A172 (cell line): ENCODE measurements at places on chromosomes 4 and X. TPM values are rescaled to one million over a fixed set of nuclear protein-coding genes. Genes with fewer than 3 reads are reported as not detected.

GRCh38 chr4:24140892-24141291, 251.0 kb upstream of the PPARGC1A start:
- no peak for DNase-seq

The KLF8 gene
- not detected in 2 replicates for total RNA-seq

The HSFX3 gene
- total RNA-seq = not detected in 2 replicates

The GSX2 gene
- total RNA-seq = not detected in 2 replicates

DNA sequence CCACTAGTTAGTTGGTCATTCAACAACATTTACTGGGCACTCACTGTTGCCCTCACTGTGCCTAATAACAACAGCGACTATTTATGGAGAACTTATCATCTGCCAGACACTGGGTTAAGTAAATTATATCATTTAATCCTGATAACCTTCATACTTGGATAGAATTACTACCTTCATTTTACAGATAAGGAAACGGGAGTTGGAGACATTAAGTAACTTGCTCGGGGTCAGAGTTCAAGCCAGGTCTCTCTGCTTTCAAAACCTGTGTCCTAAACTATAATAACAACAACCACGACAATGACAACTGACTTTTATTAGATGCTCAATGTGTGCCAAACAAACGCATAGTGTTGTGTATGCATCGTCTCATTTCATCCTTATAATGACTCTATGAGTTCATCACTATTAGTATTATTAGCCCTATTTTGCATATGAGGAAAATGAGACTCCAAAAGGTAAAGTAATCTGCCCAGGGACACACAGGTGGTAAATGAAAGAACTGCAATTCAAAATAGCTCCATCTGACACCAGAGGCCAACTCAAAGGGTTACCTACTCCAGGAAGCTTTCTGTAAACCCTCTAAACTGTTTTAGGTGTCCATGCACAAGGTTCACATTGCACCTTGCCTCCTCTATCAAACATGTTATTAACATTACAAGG, 98.4 kb upstream of the ACSL4 start:
- DNase-seq = no peak

DNA sequence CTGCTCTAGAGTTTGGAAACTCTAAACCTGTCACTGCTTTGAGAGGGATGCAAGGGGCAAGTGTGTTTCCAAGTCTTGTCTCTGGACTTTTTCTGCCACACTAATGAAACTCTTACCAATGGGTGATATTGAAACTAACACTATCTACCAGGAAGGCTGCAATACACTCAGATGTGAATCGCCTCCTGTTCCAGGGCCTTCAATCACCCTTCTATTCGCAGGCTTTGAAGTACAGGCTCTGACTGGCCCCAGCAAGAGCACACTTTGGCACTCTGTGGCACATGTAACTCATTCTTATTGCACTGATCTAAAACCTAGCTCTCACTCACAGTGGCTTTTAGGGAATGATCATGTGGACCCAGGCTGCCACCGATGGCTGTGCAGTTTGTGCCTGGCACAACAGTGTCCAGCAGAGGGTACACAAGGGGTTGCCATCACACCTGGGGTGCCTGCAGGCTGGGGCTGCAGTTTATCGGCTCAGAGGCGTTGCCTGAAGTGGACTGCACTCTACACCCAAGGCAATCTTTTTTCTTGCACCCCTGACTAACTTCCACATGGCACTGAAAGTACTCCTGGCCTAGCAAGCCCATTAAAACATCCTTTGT, 210.8 kb downstream of the MGST2 start:
- no peak for DNase-seq

The GCNA gene
- 0.07 and 1.2 TPM in 2 replicates for total RNA-seq

- DNase-seq = no peak
Observed at GRCh38 chrX:51148848-51149247, 183.8 kb upstream of the NUDT10 start.

DNA sequence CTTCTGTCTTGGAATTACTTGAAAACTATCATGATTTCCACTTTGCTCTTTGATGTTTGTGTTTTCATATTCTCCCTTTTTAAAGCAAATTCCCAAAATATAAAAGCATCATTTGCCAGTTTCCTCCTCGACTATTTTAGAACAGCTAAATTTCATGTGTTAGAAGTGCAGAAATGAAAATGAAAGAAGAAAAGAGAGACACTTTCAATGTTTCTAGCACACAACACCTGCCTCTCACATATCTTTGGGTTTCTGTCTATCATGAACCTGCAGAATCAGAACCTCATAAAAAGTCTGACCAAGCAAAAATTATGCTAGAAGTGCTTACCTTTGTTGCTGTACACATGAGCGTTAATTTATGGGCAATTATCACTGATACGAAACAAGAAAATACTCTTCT, 1.9 kb upstream of the NEUROG2 start:
- DNase-seq = no peak

DNA sequence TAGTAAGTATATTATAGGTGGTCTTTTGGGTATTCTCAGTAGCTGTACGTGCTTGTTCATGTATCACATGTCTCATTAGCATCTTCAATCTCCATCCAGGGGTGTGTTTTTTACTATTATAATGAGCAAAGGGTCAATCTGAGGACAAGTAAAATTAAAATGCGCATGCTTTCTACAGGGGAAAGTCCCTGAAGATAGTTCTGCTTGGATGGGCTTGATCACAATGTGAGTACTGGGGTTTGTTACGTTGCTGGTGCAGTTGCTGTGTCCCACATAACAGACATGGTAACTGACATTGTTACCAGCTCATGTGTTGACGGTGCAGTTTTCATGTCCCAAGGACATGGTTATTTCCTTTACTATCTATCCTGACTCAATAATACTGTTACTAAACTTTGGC, 65.9 kb downstream of the UCHL1 start:
- DNase-seq = no peak

DNA sequence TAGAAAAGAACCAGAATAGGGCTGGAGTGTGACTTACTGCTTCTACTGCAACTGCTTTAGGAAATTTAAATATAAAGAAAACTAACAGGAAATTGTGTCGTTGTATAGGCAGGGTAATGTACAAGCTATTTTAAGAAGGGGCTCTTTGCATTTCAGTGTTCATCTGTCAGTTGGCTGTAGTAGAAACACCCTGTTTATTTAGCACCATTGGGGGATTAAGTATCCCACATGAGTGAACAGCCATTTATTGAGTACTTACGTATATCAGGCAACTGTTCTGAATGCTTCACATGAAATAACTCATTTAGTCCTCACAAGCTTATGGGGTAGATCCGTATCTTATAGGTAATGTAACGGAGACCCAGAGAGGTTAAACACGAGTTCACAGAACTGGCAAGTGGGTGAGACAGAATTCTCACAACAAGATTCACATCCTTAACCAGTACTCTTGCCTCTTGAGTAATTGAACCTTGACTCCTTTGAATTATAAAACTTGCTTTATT, 23.9 kb downstream of the STIM2 start:
- DNase-seq = no peak

The NUDT10 gene
- total RNA-seq = not detected in 2 replicates

The TCEAL2 gene
- not detected in 2 replicates for total RNA-seq

GRCh38 chr4:7052923-7053715, 9.9 kb downstream of the TADA2B start:
- no peak for DNase-seq

GRCh38 chr4:61785761-61786160, 585.6 kb downstream of the ADGRL3 start:
- DNase-seq = no peak

DNA sequence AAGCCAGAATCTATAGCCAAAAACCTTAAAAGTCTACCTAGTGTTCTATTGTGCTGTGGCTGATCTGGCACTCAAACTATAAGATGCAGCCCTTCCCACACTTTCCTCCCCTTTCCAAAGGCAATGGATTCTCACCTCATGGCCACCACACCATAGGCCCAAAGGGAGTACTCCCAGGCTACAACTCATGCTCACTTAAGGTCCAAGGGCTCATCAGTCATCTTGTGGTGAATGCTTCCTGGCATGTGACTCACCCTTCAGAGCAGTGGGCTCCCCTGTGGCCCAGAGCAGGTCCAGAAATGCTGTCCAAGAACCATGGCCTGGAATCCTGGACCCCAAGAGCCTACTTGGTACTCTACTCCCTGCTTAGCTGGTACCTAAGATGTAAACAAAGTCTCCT, 181.0 kb downstream of the CHRDL1 start:
- DNase-seq = no peak

The TRIML2 gene
- total RNA-seq = 1.0 and 1.9 TPM in 2 replicates

GRCh38 chr4:16692046-16692445, 206.4 kb downstream of the LDB2 start:
- no peak for DNase-seq

GRCh38 chr4:80393246-80393969, 57.9 kb downstream of the CFAP299 start:
- peak; percentile 28 for DNase-seq

The MND1 gene
- 28.9 and 39.6 TPM in 2 replicates for total RNA-seq

DNA sequence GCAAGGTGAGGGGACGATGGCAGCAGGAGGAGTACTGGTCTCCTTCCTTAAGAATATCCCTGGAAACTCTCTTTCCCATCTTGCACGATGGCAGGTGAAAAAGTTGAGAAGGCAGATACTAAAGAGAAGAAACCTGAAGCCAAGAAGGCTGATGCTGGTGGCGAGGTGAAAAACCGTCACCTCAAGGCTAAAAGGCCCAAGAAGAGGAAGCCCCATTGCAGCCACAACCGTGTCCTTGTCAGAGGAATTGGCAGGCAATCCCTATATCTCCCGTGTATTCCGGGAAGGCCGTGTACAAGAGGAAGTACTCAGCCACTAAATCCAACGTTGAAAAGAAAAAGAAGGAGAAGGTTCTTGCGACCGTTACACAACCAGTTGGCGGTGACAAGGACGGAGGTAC, 40.0 kb downstream of the CRLF2 start:
- DNase-seq = no peak

DNA sequence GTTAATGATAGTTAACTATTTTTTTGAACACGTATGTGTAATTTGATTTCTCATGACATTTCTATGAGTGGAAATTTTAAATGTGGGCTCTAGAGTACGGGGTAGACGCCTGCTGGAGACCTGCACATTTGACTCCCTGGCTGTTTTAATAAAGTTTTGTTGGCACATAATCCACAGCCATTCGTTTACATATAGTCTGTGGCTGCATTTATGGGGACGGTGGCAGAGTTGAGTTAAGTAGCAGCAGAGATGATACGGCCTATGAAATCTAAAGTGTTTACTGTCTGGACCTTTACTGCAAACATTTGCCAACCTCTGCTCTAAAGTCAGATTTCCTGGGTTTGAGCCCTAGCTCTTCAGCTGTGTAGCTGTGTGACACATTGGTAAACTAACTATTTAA, 118.8 kb downstream of the CHRNA9 start:
- DNase-seq = no peak

GRCh38 chrX:141180851-141181250, 3.9 kb upstream of the LDOC1 start:
- DNase-seq = no peak

- DNase-seq = no peak
Observed at GRCh38 chr4:7147661-7148310, 44.6 kb upstream of the SORCS2 start.

The DDX53 gene
- not detected in 2 replicates for total RNA-seq

GRCh38 chrX:25941559-25942250, 196.4 kb upstream of the MAGEB18 start:
- DNase-seq = peak; percentile 73

The USP26 gene
- total RNA-seq = not detected in 2 replicates

DNA sequence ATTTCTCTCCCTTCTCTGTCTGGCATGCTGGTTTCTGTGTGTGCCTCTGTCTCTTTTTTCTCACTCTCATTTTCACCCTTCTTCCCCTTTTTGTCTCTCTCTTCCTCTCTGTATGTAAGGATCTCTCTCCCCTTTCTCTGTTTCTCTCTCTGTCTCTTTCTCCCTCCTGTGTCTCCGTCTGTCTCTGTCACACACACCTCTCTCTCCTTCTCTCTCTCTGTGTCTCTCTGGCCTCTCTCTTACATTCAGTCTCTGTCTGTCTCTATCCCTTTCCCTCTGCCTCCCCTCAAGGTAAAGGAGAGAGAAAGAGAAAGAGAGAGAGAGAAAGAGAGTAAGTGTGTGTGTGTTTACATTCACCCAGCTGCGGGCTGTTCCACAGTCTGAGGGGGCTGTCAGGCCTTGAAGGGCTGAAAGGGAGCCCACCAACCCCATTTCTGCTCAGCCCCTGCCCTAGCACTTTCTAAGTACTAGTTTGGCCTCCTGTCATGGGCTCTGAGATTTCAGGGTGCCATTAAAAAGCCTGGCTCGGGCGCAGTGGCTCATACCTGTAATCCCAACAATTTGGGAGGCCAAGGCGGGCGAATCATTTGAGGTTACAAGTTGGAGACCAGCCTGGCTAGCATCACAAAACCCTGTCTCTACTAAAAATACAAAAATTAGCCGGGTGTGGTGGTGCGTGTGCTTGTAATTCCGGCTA, 9.6 kb upstream of the TSPYL2 start:
- DNase-seq = no peak

- peak; percentile 68 for DNase-seq
Observed at GRCh38 chrX:13387666-13388494, 68.0 kb upstream of the ATXN3L start.

- DNase-seq = no peak
Observed at GRCh38 chrX:72208126-72208800, 26.7 kb downstream of the PIN4 start.

DNA sequence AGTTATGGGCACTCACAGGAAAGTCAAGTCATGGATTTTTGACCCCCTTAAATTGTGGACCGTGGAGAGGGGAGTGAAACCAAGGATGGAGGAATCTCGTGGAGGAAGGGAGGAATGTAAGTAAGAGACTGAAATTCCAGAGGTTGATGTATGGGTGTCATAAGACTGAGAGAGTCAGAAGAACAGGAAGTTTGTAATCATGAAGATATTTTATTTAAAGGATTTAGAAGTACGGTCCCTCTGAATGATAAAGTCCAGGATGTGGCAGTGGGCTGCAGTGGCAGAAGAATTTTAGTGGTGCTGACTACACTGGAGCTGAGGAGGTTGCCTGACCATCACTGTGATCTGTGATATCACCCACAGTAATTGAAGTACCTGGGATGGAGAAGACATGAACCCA, 57.8 kb downstream of the DCLK2 start:
- DNase-seq = peak; percentile 90

GRCh38 chrX:7261672-7262332, 113.8 kb upstream of the PUDP start:
- DNase-seq = no peak

DNA sequence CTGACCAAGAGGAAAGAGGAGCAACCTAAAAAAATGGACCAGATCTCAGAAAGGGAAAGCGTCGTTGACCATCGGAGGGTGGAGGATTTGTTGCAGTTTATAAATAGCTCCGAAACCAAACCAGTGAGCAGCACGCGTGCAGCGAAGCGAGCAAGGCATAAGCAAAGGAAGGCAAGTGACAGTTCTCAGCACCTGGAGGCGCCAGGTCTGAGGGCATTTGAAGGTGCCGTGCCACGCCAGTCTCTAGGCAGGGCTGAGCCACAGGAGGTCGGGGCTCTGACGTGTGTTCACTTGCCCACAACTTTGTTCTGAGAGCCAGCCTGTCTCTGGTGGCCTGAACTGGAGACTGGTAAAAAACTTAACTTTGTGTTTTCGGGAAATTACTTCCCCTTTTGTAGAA, 59.7 kb downstream of the TNIP2 start:
- DNase-seq = no peak

GRCh38 chr4:108036213-108036612, 46.5 kb downstream of the HADH start:
- DNase-seq = no peak
